ENCODE measurements at places on chromosomes 3 and 15.

GRCh38 chr15:89472785-89473256 lies 23.6 kb downstream of the RHCG start:
- DNase-seq, result peak; percentile 68

DNA sequence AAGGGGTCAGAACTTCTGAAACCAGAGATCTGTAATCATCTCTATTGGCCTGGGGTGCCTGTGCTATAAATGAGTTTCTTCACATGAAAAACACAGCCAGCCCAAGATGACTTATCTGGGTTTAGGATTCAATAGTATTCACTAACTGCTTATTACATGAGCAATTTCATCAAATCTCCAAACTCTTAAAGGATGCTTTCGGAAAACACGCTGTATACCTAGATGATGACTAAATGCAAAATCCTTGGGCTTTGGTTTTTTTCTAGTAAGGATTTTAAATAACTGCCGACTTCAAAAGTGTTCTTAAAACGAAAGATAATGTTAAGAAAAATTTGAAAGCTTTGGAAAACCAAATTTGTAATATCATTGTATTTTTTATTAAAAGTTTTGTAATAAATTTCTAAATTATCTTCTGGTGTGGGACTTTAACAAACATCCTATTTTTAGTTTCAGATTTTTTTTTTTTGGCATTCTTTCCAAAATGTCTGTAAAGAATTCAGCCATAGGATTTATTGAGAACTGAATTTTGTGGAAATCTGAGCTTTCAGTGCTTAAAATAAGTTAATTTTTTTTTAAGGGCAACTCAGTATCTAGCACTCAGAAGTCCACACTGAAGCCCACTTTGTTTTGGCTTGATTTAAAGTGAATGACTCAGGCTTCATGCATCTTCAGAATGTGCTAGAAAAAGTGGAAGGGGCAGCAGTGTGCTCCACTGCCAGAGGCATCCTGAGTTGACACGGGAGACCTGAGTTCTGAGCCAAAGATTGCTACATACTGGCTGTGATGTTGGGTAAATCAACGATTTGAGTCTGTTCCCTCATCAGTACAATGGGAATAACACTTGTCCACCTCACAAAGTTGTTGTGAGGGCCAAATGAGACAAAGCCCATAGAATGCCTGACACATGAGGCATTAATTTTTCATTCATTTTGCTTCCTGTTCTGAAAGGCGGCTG lies 18.7 kb downstream of the TMEM43 start:
- peak; percentile 99 for DNase-seq

- peak; percentile 18 for DNase-seq
These were observed 214.4 kb downstream of the ABHD5 start for GRCh38 chr3:43905157-43905556.

- DNase-seq, result no peak
These were observed 67.4 kb downstream of the RBMS3 start for GRCh38 chr3:29348316-29348715.

GRCh38 chr15:76359152-76359551 lies 22.6 kb downstream of the ISL2 start:
- no peak for DNase-seq

DNA sequence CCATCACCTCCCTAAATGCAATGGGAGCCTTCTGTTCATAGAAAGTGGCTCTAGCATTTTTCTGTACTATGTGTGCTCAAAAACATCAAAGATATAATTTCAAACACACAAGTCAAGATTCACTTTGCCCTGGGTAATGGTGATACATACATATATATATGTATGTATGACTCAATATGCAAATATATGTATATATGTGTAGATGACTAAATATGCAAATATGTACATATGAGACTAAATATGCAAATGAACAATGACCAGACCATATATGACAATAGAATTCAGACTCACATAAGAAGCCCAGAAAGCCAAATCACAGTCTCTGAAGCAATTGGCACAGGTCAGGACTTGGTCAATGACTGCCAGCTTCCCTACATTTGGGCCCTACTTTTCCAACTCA lies 36.9 kb upstream of the SNRK start:
- no peak for DNase-seq

GRCh38 chr3:474828-475227 lies 278.3 kb downstream of the CHL1 start:
- no peak for DNase-seq

DNA sequence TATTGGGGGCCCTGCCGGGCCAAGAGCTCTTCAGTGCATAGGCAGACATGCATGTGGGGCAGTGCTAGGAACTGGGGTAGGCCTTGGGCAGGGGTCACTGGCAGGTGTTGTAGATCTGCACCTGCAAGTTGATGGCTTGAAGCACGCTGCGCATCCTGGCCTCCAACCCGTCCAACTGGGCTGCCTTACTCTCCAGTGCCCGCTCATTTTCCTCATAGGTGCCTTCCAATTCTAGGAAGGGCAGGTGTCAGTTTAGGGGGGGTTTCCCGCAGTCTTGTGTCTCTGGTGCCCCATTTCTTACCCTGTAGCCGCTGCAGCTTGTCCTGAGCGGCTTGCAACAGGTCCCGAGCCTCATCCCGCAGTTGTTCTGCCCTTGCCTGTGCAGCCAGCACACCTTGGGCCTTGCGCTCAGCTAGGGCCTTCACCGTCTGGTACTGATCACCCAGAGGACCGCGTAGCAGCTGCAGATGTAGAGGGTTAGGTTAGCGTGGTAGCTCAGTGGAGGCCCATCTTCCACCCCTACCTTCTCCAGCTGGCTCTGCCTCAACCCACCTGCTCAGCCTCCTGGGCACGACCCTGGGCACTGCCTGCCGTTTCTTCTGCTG lies 611 bp upstream of the USP19 start:
- DNase-seq, result no peak

- DNase-seq, result peak; percentile 56
These were observed 43.2 kb upstream of the RAB6B start for GRCh38 chr3:133938770-133939462.

DNA sequence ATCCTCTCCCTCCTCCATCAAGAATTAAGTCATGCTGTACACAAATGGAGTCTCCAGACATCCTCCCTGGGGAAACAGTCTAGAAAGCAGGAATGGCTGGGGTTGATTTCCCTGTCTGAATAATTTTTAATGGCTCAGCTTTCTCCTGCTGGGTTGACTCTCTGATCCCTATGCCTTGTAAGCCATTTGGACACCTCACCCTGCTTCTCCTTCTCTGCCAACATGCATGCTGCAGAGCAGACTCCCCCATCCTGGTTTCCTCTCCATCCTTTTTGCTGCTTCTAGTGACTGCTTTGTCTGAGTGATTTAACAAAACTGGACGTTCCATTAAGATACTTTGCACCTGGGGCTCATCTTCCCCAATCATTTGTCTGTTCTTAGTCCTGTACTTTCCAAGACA lies 22.2 kb downstream of the SV2B start:
- DNase-seq, result no peak

- DNase-seq, result no peak
These were observed 72.7 kb upstream of the WDR72 start for GRCh38 chr15:53831907-53832770.

DNA sequence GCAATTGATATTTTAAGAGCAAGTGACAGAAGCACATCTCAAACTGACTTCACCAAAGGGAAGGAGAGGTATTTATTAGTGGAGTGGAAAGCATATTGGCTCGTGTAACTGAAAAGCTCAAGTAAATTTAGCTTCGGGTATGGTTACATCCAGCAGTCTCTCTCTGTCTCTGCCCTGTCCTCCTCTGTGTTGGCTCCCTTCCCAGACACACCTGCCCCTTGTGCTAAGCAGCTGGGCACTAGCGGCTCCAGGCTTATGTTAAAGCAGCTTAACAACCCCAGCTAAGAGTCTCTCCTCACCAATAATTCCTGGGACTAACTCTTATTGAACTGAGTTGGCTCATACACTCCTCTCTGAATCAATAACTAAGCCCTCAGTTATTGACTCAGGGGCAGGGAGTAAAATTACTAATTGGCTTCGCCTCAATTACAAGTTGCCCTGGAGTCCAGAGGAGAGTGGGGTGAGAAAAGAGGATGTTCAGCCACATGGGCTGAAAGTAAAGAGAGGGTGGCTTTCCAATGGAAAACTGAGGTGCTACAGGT lies 12.8 kb upstream of the SH3BP5 start:
- no peak for DNase-seq

DNA sequence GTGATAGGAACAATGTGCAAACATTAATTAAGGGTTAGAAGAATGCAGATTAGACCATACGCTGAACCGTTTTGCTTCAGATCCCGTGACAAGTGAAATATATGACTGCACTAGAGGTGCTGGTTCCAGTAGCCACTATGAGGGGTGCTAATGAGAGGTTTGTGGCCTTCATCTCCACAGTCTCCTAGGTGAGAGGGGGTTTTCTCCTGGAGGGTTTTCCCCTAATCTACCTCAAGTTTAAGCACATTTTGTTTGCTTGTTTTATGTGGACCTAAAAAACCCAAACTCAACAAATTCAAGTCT lies 13.7 kb upstream of the SHF start:
- no peak for DNase-seq

GRCh38 chr3:62048577-62048976 lies 324.8 kb downstream of the FEZF2 start:
- no peak for DNase-seq

Measured in fibroblast of pulmonary artery (primary cell).